NCI-H187 (cell line): ENCODE measurements at places on chromosomes 11 and 22.

GRCh38 chr11:125337836-125338834 lies 157.9 kb downstream of the FEZ1 start:
- no peak for DNase-seq

GRCh38 chr11:102940714-102941588 lies 14.6 kb downstream of the MMP13 start:
- DNase-seq = peak; percentile 11

DNA sequence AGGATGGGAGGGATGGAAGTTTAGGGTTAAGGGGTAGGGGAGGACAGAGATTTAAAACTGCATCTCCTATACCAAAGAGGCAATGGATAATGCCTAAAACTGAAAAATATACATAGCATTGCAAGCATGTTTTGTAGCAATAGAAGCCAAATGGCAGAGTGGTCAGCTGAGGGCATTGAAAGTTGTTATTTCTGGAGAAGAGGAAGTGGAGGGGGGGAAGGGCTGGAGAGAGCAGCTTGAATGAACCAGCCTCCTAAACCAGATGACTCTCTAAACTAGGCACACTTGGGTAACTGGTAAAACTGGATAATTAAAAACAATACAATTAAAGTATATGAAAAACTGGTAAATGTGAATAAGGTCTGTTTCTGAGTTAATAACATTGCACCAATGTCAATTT lies 70.3 kb upstream of the TP53I11 start:
- DNase-seq = no peak

GRCh38 chr22:38524429-38524828 lies 18.3 kb upstream of the DDX17 start:
- DNase-seq = no peak

- no peak for DNase-seq
These were observed 783.6 kb downstream of the BRD1 start for GRCh38 chr22:49044091-49044490.

GRCh38 chr22:46861468-46862367 lies 99.3 kb downstream of the TBC1D22A start:
- DNase-seq = no peak

DNA sequence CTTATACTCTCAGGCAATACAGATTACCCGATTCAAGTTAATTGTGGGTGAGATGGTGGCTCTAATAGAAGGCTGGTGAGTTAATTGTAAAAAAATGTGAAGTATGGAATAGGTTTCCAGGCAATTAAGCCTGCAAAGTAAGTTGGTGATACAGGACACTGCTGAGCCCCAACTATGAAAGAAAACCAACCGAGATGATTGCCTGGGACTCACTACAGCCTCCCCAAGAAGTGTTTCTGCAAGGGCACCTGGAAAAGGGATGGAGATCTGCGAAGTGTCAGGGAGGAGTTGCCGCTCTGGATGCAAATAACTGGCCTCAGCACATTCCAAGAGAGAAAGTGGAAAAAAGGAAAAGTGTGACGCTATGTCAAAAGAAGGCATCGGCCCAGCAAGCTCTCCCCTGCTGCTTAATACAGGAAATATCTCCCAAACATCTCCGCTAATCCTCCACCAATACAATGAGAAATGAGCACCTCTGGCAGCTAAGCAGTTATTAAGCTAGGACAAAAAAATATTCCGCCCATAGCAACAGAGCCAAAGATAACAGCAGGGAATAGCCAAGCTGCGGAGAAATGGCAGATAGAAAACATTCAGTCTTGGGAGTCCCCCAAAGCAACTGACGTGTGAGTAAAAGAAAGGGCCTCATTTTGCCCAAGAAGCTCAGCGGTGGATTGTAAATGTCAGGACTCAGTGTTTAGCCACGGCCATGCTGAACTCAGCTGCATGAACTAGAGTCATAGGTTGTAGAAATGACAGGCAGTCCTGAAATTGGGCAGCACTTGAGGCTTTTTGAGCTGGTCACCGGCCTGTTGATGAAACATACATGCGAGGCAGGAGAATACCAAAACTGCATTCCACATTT lies 133.7 kb downstream of the SNX19 start:
- DNase-seq = no peak
